ENCODE measurements at places on chromosomes 11 and 22.

DNA sequence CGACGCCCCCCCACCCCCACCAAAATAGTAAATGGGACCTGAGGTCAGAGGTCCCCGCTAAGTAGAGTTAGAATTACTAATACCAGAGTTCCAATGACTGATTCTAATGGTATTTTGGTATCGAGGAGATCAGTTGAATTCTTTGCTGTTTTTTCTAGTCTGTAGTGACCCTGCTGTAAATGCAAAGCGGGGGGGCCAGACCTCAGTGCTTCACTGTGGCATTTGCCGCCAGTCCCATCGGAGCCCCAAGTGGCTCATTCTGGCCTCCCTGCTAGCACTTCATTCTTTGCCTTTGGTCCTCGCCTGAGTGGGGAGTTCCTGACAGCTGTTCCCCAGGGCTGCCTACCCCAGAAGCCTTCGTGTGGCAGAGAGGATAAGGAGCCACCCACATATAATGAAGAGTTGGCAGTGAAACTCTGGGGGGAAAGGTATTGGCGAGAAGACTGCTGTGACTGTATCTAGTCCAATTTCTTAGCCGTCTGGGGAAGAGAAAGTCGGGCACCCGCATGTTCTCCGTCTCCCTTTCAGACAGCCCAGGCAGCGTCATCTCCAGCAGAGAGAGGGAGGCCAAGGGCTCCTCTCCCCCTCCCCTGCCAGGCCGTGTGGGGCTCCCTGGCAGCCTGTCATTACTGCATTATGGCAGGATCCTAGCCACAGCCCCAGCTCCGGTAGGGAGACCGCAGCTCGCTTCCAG lies 19.4 kb upstream of the CABP7 start:
- no peak for DNase-seq

- DNase-seq: no peak
Measured at GRCh38 chr11:47863898-47864430, 15.8 kb upstream of the NUP160 start.

DNA sequence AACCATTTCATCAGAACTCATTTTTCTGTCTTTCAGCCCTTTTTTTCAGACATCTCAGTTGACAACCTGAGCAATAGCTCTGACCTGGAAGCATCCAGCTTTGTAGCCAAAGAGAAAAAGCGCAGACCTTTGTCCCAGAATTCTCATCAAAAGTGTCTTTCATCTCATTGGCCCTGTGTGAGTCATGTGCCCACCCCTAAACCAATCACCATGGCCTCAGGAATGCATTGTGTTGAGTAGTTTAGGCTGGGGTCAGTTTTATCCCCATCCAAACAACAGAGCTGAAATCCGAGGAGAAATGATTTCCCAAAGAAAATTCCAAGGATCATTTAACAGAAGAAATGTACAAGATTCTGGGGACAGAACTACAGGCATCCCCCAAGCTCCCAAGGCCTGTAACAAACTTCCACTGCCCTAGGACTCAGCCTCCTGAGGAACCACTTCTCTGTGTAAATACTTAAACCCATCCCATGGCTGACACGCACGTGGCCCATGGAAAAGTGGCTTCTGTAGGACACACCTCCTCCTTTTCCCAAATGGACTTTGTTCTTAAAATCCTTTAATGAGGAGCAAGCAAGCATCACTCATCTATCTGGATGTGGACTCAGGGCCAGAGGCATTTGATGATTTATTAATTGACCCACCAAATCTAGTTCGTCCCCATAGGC lies 429.0 kb downstream of the SOX6 start:
- no peak for DNase-seq

- DNase-seq: no peak
Measured at GRCh38 chr11:103744496-103745153, 291.8 kb upstream of the DDI1 start.

DNA sequence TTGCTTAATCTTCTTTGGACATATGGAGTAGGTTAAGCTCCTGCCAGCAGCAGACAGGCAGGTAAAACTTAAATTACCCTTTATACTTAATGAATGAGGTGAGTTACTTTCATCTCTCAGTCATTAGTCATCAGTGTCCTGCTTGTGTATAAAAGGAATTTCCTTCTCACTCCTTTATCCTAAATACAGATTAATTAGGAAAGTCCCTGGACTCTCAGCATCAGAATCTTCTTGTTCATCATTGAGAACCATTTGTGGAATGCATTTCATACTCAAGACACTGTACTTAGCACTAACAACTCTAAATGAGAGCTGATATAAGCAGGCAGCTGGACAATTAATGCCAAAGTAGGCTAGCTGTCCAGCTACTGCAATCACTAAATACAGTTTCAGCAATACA lies 630.4 kb downstream of the METTL15 start:
- peak; percentile 47 for DNase-seq

Data from NCI-H226 (cell line).